SK-MEL-5 (cell line): ENCODE measurements at places on chromosomes 4 and X. TPM values are rescaled to one million over a fixed set of nuclear protein-coding genes. Genes with fewer than 3 reads are reported as not detected.

Gene YY2
- total RNA-seq: 1.8 and 2.4 TPM in 2 replicates

Gene GPC4
- 3.2 and 3.6 TPM in 2 replicates for total RNA-seq

GRCh38 chr4:27057053-27057452, 196.4 kb downstream of the STIM2 start:
- no peak for DNase-seq

- DNase-seq: no peak
Observed at GRCh38 chrX:138067415-138067814, 501.5 kb downstream of the ZIC3 start.

DNA sequence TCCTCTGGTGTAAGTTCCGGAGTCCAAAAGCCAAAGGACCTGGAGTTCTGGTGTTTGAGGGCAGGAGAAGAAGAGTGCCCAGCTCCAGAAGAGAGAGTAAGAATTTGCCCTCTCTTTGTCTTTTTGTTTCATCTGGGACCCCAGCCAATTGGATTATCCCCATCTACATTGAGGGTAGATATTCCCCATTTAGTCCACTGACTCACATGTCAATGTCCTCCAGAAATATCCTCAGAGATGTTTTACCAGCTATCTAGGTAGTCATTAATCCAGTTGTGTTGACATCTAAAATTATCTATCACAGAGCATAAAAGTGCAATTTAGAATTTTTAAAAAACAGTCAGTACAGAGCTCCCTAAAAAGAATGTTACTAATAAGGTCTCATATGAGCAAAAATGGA, 132.9 kb upstream of the TMEM47 start:
- DNase-seq: no peak

DNA sequence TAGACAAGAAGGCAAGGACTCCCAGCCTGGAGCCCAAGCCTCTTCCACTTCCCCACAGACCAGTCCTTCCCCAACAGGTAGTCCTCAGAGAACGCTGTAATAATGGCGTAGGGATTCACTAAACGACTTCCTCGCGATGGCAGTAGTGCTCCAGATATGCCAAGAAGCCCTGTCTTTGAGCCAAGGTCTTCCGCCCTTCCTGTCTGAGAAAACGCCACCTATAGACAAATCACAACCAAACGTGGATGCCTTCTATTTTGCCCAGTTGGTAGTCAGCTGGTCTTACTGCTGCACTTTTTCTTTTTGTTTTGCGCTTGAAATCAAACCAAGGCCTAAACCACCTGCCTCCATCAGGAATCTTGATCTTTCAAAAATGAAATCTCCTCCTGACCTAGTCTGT, 203.3 kb downstream of the OR13H1 start:
- DNase-seq: peak; percentile 94

- no peak for DNase-seq
Observed at GRCh38 chr4:7909463-7910262, 30.0 kb downstream of the AFAP1 start.

DNA sequence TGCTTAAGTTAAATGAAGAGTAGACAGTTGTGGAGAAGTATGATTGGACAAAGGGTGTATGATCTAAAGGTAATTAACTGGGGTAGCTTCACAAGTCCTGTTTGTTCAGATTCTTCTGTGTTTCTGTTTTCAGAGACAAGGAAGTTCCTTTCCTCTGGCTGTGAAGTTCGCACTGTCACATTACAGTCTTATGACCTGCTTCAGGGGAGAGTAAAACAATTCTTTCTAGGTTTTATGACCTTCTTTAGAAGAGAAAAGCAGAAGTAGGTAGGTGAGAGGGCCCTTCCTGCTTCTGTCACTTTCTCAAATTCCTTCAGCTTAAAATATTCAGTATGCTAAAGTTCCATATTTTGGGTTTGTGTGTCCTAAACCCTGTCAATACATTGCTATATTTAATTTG, 211.9 kb downstream of the SOX3 start:
- DNase-seq: peak; percentile 67

GRCh38 chr4:152408514-152409327, 127.2 kb downstream of the FBXW7 start:
- DNase-seq: peak; percentile 64

GRCh38 chr4:87545052-87545451, 15.9 kb upstream of the SPARCL1 start:
- no peak for DNase-seq

- DNase-seq: no peak
Observed at GRCh38 chr4:8307714-8308113, 38.2 kb downstream of the HTRA3 start.
